ENCODE measurements at places on chromosomes 1 and 21.

GRCh38 chr1:36162680-36163239 lies 6.8 kb downstream of the MAP7D1 start:
- no peak for DNase-seq

DNA sequence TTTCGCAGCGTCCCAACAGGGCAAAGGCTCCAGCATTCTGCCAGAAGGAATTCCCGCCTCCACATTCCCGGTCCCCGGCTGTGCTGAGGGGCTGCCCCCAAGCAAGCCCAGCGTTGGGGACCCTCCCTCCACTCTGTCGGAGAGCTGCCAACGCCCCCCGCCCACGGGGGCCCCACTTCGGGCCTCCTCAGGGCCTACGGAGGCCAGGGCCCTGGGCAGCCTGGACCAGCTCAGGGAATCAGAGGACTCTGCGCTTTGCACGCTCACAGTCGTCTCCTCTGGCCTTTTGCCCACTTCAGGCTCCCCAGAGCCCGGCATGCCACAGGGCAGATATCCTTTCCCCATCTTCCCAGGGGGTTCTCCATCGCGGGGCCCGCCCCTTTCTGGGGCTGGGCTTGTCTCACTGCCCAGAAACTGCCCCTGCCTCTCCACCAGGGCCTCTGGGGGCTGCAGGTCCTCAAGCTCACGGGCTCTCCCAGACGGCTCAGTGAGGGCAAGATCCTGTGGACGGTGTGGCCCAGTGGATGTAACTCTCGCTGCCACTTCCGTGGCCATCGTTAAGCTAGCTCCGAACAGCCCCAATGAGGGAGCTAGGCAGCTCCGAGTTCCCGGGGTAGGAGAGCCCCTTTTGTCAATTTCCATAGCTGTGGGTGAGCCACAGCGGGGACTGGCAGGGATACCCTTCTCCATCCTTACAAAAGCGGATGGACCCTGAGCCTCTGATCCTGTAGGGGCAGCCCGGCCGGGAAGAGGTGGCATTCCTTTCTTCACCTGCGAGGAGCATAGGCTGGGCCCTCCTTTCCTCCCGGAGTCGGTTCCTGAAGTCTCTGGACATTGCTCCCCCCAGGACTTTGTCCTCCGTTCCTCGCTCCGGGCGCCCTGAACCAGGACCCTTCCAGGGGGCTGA lies 2.8 kb downstream of the ITPKB start:
- peak; percentile 55 for DNase-seq

DNA sequence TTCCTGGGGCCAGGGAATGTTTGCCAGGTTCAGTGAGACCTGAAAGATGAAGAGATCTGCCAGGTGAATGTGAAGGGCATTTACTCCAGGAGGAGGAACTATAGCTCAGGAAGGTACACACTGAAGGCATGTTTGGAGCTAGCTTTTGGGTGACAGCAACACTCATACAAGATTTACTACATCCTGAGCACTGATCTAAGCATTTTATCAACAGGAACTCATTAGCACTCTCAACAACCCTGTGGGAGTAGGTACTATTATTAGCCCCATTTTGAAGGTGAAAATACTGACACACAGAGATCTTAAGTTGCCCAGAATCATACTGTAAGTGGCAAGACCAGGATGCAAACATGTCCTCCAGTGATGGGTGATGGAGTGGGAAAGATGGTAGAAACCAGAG lies 6.7 kb downstream of the GADD45A start:
- no peak for DNase-seq

GRCh38 chr1:222404710-222405109 lies 143.2 kb downstream of the HHIPL2 start:
- no peak for DNase-seq

GRCh38 chr1:26861286-26861701 lies 1.7 kb upstream of the SFN start:
- DNase-seq: no peak

GRCh38 chr21:43207043-43207315 lies 38.2 kb downstream of the CRYAA start:
- no peak for DNase-seq

DNA sequence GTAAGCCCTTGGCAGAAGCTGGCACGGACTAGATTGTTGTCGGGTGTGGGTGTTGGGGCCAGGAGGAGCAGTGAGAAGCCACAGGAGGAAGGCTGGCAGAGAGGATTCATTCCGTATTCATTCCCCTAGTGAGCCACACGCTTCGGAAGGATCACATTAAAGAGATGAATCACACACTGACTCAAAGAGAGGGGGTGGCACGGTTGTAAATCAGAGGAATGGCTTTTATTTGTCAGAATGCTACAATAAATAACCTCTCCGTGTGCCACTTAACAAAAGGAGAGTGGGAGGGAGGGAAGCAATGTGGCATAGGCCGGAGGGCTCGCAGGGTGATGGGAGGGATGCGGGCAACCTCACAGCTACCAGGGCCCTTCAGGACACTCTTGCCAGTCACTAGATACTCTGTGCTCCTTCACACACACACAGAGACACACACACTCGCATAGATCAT lies 135.5 kb downstream of the HIVEP3 start:
- no peak for DNase-seq

DNA sequence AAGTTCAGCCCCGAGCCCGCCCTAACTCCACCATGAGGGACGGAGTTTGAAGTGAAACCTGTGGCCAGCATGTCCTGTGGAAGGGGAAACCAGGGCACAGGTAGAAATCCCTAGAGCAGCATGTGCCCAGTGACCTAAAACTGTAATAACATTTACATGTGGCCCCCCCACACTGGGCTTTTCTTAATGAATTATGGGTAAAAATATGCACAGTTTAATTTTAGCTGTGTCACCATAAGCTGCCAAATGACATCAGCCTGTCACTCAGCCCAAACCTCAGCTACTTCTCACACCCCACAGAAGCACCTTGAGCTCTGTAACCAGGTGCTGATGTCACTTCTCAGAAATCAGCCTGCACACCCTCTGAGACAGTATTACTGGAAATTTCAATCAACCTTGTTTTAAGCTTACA lies 50.0 kb upstream of the SLC19A1 start:
- peak; percentile 85 for DNase-seq

DNA sequence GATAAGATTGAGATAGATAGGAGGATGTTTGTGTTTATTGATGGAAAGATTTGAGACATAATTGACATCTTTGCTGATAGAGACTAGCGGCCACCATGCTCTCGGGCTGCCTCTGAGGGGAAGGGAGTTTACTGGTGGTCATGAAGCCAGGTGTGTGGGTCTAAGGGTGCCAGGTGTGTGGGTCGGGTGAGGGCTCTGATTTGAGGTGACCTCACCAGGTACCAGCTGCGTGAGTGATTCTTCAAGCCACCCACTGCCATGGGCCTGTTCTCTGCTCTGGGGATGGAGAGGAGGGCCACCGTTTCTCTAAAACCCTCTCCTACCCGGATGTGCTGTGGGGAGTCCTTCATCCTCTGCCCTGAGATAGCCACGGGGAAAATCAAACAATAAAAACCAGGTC lies 3.2 kb downstream of the UBASH3A start:
- no peak for DNase-seq

- DNase-seq: no peak
Measured at GRCh38 chr1:171844381-171844780, 3.1 kb downstream of the DNM3 start.

DNA sequence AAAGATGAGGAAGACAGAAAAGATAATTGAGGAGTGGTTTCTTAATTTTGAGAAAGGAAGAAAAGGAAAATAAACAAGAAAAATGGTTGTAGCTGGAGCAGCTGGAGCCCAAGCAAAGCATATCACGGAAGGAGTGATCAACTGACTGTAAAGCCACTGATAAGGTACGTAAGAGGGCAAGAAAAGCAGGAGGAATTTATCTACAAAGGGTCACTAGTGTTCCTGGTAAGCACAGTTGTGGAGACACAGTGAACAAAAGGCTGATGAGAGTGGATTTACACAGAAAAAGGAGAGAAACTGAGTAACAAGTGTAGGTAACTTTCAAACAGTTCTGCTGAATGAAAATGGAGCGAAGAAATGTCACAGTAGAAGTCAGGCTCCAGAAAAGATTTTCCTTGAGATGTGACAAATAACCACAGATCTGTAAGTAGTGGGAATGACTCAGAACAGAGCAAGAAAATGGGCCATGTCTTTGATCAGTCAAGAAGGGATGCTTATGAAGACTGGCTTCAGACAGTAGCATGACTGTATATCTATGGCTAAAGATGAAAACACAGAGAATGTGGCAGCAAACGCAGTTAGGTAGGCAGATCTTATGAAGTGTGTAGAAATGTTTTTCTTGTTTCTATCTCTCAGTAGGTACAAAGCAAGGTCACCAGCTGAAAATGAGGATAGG lies 45.6 kb upstream of the RBM34 start:
- no peak for DNase-seq

DNA sequence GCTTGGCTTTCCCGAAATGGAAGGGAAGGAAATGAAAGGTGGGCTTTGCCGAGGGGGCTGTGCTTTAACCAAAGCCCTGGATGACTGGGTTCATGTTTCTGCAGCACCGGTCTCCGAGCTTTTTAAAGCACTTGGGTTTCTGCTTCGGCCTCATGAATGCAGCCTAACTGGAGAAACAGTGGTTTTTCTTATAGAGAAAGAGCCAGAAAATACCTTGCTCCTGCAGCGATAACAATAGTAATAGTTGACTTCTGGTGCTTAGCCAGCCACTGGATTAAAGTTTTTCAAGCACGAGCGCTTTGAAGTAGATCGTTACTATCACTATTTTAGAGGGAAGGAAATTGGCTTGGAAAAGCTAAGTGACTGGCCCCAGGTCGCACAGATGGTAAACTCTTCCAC lies 500 bp upstream of the DOCK7 start:
- DNase-seq: no peak

DNA sequence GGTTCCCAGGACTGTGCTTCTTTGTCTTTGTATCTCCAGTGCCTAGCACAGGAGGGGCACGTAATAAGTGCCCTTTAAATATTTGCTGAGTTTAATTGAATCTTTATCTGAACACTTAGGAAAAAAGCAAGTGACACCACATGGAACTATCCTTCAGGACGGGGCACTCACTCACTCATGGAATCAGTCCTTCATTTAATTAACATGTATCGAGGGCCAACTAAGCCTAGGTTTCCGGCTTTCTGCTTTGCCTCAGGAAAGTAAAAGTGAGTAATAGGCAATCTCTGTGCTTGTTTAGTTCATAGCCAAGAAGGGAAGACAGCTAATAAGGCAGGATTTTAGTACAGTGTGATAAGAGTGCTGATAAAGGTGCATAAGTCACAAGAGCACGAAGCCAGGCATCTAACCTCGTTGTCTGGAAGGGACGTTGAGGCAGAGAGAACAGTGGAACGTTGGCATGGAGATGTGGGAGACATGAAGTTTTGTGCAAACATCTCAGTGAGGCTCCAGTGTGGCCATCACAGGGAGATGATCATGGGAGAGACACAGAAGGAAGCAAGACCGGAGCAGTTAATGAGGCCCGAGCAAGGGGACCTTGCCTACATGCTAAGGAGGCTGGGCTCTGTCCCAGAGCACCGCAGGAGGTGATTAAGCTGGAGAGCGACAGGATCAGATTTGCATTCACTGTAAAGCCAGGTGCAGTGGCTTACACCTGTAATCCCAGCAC lies 54.1 kb upstream of the TRIM67 start:
- DNase-seq: no peak

DNA sequence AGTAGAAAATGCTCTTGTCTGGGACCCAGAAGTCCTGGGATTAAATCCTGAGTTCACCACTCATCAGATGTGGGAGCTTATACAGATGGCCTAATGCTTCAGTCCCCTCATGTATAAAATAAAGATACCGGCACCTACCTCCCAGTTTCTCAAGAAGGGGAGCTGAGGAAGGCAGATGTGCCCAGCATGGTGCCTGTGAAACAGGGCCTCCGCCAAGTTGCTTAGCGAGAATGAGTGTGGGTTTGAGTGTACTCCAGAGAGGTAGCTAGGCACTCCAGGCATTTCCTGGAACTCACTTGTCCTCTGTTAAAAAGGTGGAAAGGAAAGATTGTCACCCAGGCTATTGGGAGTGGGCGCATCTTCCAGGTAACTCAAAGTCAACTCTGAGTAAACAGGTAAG lies 37.8 kb downstream of the IER5 start:
- DNase-seq: no peak

DNA sequence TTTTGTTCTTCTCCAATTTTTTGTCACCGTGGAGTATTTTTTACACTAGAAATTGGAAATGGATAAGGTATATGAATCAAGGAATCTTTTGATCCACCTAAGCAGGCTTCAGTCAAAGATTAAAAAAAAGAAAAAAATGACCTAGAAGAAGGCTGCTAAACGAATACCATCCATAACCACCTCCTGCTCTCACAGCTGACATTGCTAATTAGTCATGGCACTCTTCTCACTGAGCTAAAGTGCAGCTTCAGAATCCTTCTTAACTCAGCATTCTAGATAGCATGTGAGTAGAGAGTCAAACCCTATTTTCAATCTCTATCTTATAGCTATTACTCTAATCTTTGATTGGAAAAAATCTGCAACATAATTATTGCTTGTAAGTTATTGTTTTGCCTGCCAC lies 40.2 kb upstream of the ST6GALNAC5 start:
- DNase-seq: no peak

- no peak for DNase-seq
Measured at GRCh38 chr1:78070210-78070609, 24.4 kb downstream of the GIPC2 start.

DNA sequence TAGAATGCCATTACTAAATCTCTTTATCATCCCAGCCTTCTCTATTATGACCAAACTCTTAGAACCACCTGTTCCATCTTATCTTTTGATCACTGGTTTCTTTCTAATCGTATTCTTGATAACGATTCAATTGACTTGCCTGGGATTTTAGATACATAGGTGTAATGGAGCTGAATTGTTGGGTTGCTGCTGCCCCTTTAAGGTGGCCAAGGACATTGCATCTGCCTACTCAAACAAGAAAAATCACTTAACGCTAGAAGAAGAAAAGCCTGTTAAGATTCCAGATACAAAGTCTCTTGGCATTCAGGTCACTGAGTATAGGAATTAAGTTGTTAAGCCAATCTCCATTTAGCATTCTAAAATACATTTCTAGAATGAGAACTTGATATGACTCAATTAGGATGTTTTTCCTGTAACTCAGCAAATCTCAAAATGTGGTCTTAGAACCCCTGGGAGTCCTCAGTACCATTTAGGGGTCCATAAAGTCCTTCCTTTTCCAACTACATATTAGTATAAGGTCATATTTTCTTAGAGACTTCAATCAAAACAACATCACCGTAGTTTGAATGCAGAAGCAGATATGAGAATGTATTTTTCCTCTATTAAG lies 12.4 kb downstream of the NEXN start:
- DNase-seq: peak; percentile 10

- no peak for DNase-seq
Measured at GRCh38 chr1:36531833-36532232, 49.1 kb upstream of the CSF3R start.

- DNase-seq: no peak
Measured at GRCh38 chr1:247639381-247639981, 34.1 kb downstream of the OR2G3 start.

GRCh38 chr21:16116069-16116468 lies 386.3 kb downstream of the USP25 start:
- DNase-seq: no peak

- no peak for DNase-seq
Measured at GRCh38 chr1:223662943-223663342, 2.6 kb downstream of the CAPN8 start.

DNA sequence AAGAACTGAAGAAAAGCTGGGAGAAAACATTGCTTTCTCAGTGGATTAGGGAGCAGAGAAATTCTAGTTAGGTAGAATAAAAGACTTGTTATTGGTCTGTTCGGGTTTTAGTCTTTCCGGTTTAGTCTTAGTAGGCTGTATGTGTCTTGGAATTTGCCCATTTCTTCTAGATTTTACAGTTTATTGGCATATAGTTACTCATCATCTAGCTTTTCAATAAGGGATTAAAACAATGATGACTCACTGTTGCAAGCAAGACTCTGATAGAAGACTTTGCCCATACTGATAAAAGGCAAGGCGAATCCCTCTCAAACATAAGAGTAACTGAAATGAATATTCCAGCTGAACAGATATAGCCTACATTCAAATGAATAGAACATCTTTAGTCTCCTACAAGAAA lies 62.3 kb downstream of the GPR137B start:
- DNase-seq: no peak

Measured in stimulated activated naive CD4-positive, alpha-beta T cell (primary cell).